ENCODE measurements at places on chromosomes 1 and 21.

- no peak for DNase-seq
Measured at GRCh38 chr1:103344930-103345329, 180.6 kb upstream of the RNPC3 start.

DNA sequence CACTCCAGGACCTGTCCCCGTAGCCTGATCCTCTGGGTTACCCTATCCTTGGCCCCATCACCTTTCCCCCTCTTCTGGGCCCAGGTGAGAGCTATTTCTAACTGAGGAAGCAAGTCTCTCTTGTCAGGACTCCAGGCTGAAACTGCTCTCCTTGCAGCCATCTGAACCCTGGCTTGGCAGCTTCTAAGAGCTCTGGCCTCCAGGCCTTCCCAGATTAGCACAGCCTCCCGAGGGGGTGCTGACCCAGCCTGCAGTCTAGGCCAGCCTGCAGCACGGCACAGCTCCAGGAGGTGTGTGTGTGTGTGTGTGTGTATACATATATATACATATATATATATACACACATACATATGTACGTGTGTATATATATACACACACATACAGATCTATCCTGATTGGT lies 17.4 kb downstream of the CACNA1S start:
- no peak for DNase-seq

DNA sequence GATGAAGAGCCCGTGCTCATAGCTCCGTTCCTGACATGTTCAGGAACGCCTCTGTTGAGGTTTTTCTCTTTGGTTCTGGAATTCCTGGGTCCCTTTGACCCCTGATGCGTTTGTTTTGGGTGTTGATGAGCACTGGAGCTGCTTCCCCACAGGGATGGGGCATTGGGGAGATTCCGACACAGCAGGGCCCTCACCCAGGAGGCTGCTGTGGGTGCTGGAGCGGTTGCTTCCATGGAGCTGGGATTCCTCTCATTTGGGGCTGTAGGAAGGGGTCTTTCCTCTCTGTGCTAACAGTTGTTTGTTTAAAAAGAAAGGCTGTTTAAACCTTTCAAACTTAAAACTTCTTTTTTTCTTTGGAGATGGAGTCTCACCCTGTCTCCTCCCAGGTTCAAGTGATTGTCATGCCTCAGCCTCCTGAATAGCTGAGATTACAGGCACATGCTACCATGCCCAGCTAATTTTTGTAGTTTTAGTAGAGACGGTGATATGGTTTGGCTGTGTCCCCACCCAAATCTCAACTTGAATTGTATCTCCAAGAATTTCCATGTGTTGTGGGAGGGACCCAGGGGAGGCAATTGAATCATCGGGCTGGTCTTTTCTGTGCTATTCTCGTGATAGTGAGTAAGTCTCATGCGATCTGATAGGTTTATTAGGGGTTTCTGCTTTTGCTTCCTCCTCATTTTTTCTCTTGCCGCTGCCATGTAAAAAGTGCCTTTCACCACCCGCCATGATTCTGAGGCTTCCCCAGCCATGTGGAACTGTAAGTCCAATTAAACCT lies 48.9 kb downstream of the SKI start:
- no peak for DNase-seq

DNA sequence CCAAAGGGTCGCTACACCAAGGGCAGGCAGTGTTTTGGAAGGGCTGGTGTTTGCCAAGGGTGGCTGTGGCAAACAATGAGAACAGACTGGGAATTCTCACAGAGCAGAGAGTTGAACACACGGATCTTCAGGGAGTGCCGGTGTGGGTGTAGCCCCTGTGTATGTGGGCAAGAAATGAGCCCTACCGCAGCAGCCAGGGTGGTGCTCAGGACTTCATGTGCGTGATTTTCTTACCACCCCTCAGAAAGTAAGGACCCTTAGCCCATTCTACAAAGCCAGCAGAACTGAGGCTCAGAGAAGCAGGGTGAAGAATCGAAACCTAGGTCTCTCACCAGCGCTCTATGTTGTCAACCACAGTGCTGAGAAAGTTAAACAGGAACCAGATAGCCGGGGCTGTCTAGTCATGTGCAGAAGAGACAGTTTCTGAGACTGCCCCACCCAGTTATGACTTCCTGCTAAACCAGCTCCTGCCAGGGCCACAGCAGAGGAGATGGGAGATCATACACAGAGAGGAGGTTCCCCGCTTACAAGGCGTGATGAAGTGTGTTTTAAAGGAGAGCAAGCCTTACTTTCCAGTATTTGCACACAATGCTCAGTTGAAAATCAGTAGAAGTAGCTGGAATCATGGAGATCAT lies 21.9 kb upstream of the MORC3 start:
- no peak for DNase-seq

DNA sequence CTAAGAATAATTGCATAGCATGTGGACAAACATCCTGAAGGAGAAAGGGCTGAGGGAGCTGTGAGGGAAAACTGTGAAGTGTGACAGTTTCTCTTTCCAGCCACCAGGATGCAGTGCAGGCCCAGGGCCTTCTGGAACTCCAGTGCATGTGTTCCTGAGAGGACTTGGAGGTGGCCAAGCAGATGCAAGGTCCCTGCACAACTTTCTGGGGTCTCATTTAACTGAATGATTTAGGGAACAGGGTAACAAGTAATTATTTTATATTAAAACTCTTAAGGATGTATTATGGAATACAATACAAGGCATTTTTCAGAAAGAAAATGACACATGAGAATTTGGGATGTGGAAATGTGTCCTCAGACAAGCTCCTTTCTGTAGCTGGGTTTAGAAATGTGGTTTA lies 61.2 kb upstream of the MCOLN3 start:
- DNase-seq: no peak

DNA sequence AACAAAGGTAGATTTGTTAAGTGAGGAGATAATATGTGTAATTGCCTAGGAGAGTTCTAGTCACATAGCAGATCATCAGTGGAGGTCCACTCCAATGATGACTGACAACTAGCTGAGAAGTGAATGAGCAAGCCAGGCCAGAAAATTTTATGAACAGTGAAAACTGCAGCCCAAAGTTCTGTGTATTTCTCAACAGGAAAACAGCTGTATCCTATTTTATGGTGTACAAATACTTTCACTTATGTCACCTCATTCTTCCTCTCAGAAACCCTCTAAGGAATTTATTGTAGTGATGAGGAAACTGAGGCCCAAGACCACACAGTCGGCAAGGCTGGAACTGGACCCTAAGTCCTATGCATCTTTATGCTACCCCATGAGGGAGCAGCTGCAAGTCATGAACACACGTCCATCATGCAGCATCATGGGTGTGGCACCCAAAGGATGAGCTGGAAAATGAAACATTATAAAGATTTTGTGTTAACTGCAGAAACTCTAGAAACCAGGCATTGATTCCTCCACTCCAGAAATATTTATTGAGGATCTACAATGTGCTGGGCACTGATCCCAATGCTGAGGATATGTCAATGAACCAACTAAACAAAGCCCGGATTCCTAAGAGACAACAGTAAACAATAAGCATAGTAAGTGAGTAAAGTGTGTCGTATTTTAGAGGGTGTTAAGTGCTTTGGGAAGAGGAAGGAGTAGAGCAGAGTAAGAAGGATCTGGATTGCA lies 99.5 kb upstream of the DUSP10 start:
- DNase-seq: no peak

DNA sequence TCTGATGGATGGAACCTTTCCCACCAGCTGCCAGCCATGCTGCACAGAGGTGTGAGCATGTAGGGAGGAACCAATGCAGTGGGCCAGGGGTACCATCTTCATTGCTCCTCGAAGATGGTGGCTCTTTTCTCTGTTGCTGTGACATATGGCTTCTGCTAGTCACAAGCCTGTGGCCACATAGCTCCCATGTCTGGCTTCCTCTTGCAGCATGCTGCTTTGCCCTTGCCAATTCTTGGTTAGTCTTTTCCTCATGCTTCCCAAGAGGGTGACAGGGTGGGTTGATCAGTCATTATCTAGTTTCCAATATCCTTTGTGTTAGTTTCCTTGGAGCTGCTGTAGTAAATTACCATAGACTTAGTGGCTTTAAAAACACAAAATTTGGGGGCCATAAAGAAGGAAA lies 123.4 kb downstream of the ETS2 start:
- no peak for DNase-seq

GRCh38 chr1:185016880-185017279 lies 28.5 kb upstream of the RNF2 start:
- no peak for DNase-seq

DNA sequence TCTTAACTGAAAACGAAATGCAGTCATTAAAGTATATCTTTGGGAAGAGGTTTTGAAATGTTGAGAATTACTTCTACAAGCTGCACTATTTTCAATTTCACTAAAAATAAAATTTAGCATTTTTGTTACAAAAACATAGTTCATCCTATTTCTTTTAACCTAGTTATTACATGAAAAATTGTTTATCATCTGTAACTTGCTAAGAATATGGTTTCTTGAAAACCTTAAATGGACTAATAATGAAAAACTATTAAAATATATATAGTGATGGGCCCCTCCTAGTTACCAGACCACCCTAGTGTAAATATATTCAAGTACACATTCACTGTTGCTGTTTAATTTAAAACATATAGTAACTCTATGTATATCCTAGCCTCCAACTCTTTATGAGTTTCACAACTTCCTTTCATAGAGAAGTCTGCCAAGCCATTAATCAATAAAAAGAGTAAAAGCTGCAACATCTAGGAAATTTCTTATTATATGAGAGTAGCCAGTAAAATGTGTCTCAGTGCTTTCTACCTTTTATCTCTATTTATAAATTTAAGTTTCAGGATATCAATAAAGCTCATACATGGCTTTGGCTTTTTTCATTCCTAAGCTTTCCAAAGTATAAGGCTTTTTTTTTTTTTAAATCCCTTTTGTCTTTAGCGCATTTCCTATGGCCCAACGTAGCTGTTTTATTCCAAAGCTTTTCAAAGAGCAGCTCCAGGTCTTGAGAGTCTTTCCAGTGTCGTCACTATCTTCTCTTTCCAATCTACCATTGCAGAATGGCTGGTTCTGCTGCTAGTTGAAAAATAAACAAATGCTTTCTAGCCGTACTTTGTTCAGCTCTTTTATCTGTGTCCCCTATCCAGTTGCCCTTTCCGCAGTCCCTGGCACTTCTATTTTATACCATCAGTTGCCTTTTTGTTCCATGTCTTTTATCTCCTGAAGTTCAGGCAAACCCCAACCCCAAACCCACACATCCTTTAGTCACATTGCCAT lies 6.5 kb downstream of the IRF2BP2 start:
- DNase-seq: no peak

- DNase-seq: no peak
Measured at GRCh38 chr1:220770245-220770913, 16.3 kb upstream of the MTARC1 start.

DNA sequence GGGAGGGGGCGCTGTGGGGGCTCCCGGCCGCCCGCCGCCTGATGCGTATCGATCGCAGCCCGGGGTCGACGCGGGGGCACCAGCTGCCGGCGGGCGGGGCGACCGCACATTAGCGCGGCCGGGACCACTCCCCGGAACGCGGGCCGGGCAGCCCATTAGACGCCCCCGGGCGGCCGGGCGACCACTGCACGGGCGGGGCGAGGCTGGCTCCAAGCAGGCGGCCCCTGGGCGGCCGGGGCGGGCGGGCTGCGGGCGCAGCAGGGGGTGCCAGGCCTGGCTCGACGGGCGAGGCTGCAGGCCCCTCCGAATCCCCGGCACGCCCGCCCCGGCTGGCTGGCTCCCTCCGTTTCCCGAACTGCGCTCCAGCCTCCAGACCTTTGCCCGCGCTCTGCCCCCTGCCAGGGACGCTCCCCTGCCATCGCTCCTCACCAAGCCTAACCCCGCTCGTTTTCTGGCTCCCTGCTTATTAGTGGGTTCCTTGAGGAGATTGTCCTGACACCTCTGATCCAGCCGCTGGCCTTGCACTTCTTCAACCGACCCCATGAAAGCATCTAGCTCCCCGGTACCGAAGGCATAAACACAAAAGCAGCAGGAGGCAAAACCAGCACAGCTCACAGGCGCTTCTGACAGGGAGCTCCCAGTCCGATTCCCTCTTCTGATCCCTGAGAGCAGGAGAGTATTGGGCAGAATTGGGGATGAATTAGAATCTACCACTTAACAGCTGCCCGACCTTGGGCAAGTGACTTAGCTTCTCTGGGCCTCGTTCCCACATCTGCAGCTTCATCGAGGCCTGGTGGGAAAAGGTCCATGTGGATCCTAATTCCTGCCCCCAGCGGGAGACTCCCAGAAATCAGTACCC lies 92.6 kb upstream of the CASZ1 start:
- DNase-seq: no peak

GRCh38 chr1:247281001-247281574 lies 25.2 kb downstream of the VN1R5 start:
- DNase-seq: no peak
